ENCODE measurements at places on chromosomes 5 and 9.

DNA sequence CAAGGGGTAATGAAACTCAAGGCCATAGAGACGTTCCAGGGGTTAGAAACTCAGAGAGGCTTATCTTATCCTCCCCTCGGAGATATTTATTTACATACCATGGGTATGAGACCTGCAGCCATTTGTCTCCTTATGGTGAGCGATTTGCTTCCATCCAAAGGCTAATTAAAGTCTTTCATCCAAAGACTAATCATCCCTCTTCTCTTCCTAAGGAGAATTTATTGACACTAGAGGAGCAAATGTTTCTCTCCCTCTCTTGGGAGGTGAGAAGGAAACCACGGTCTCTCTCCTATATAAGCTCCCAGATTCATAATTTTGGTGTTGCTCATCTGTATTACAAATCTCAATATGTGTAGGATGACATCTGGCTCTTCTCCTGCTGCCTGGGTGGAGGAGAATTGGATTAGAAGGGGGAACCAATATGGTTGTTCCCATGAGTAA, 31.0 kb upstream of the RPS23 start:
- no peak for DNase-seq

DNA sequence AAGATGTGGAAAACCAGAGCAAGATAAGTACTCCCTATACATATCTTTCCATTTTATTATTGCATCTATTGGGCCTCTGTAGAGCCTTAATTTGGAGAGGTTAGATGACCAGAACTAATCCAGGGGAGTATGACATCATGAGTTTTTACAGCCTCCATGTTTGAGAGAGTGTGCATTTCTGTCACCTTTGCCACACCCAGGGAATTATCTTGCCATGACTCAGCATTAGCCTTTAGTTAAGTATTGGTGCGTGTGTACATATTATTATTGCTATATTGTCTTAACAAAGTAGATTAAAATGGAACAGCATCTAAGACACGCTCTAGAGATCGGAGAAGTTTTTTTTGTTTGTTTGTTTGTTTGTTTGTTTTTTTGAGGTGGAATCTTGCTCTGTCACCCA, 27.6 kb downstream of the DIMT1 start:
- no peak for DNase-seq

DNA sequence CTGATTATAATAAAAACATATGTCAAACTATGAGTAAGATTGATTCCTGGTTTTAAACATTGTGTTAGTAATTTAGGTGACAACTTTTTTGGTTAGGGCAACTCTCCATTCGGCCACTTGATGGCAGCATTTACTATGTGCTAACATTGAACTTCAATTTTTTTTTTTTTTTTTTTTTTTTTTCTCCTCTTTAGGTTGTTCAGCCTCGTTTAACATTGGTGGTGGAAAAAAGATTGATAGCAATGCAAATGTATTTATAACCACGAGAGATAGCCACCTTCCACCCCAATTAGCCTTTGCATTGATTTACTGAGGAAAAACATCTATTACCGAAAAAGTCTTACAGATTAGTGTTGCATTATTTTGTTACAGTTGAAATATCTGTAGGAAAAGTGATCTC, 159.1 kb downstream of the CSNK1G3 start:
- DNase-seq, result no peak

- DNase-seq, result no peak
Observed at GRCh38 chr9:9791611-9792010, 821.2 kb downstream of the PTPRD start.

DNA sequence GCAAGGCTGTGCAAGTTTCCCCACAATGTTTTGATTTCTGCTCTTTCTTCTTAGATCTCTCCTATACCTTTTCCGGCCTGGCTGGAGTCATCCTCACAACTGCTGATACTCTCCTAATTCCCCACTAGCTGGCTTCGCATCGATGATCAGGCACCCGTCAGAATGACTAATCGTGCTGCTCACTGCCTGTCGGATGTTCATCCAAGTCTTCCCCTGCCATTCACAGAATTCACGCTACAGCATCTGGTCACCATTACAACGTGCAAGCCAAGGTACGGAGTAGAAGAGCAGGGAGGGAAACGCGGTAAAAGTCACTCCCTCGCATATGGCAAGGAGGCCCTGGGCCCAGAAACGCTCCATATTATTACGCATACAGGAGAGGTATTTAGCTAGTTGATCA, 35.1 kb downstream of the CDH10 start:
- DNase-seq, result no peak

- no peak for DNase-seq
Observed at GRCh38 chr5:157766902-157767301, 23.4 kb downstream of the LSM11 start.

- DNase-seq, result no peak
Observed at GRCh38 chr9:5971740-5972139, 43.7 kb downstream of the RANBP6 start.

GRCh38 chr5:2905741-2906140, 154.3 kb upstream of the IRX2 start:
- DNase-seq, result no peak

DNA sequence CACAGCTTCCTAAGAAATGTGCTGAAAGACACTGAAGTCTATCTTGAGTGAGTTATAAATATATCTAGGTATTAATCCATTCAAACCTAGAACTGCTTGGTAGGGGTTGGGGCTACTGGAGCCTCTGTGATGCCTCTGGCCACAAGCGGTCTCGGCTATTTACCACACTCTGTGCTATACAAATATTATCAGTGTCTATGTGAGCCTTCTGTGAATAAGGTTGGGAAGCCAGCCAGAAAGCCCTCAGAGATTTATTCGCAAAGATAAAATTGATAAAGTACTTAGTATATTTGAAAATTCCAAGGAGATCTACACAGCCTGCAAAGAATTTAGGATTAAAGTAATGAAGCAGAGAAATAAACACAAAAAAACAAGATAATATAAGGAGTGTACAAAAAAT, 41.4 kb downstream of the LIFR start:
- no peak for DNase-seq

- DNase-seq, result no peak
Observed at GRCh38 chr5:65475336-65475735, 6.4 kb downstream of the ADAMTS6 start.

GRCh38 chr9:131838530-131839280, 98.8 kb upstream of the RAPGEF1 start:
- no peak for DNase-seq
